Stimulated activated CD4-positive, alpha-beta T cell treated with anti-CD3 and anti-CD28 coated beads, TNF-alpha, amount 100 ng/mL, for 24 hours (primary cell): ENCODE measurements at places on chromosomes 2 and 18.

GRCh38 chr2:128405467-128405900 is 86.8 kb upstream of the HS6ST1 start:
- no peak for DNase-seq

DNA sequence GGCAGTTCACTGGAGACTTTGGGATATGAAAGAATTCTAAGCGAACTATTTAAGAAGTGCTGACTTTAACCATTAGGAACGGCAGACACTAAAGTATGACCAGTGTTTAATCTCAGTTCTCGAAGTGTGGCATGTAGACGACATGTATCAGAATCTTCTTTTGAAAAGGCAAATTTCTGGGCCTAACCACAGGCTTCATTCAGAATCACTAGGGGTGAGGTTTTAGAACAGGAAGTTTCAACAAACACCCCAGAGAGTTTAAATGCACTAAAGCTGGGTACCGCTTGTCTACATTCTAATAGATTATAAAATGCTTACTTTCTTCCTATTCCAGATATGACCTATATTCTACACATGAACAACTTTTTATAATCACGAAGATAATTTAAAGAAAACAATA is 180.3 kb downstream of the ANKRD44 start:
- no peak for DNase-seq

- DNase-seq, result no peak
Observed at GRCh38 chr2:172350839-172351479, 76.4 kb upstream of the ITGA6 start.

GRCh38 chr18:13756671-13757070 is 30.2 kb downstream of the RNMT start:
- no peak for DNase-seq

DNA sequence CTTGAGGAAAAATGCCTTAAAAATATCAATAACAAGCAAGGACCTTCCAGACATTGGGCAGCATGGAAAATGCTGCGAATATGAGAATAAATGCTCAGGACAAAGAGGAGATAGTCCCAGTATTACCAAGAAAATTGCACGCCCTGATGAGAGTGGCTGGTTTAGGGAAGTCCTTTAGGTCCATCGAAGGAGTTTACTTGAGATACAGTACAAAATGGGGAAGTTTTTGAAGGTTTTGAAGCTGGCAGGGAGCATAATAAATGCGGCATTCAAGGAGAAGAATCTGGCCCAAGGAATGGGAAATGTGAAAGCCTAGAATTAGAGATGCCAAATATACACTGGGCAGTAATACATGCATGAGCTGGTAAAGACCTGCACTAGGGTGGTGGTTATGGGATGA is 90.2 kb upstream of the SPATS2L start:
- DNase-seq, result no peak

GRCh38 chr2:123364243-123364896 is 660.7 kb upstream of the CNTNAP5 start:
- no peak for DNase-seq

GRCh38 chr2:66925128-66925527 is 472.0 kb upstream of the ETAA1 start:
- no peak for DNase-seq
